Activated T-helper 1 cell treated with anti-CD3 and anti-CD28 coated beads, Interleukin-2, amount 50 U/mL, for 16 hours (primary cell): ENCODE measurements at places on chromosomes 5 and 9.

DNA sequence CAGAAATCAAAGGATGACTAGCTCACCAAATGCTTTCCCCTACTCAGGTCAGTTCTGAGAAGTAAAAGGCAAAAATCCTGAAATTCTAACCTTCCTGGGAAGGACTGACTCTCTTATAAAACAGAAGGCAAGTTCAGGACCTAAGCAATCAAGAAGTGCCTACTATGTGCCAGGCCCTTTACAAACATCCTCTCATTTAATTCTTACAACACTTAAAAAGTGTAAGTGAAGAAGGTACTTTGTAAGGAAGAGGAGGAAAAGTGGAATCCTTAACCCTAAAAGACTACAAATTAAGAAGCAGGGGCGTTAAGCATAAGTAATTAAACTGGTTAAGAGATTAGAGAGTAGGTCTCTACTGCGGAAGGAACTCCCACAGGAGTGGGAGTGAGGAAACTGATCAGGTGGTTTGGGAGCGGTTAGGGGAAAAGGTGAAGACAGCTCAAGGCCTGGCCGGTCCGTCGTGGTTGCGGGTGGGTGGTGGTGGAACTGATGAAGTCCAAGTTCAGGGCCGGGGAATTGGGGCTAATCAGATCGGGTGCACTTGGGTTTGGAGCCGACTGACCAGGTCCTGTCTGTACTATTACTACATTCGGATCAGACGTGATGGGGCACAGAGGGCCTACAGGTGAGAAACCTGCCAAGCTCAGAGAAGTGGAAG lies 839 bp downstream of the MED27 start:
- no peak for DNase-seq

DNA sequence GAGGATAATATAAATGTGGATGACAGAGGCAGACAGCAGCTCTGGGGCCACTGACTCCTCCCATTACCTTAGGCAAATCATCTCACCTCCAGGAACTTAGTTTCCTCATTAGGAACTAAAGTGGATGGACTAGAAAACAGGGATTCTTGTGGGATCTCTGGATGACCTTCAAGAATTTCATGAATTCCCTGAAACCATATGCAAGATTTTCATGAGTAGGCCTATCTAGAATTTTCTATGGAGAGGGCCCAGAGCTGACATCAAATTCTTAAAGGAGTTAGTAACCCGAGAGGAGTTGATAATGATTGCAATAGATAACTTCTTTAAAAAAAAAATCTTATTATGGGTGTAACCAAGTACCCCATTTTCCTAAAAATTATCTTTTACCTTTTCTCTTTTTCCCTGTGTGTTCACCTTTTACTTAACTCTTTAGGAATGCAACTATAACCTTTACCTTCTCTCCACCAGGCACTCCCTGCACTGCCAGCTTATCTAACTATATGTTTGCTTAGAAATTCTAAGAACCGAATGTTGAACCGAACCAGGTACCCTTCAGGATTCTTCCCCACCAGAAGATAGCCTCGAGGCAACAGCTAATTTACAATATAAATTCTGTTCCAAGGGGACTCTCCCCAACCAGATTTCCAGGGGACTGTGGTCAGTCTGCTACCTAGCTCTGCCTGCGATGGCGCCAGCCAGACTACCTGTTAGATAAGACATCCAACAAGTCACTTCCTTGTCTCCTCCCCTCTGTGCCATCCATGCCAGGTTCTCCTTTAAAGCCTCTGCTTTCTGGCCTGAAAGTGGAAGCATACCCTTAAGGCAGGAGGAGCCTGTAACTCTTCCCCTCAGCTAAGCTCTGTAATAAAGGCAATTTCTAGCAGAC lies 86.0 kb downstream of the GCNT4 start:
- no peak for DNase-seq

GRCh38 chr9:2461892-2462291 lies 159.7 kb upstream of the VLDLR start:
- no peak for DNase-seq

GRCh38 chr5:17470064-17470463 lies 28.0 kb upstream of the TAF11L2 start:
- DNase-seq: no peak

GRCh38 chr9:98808411-98808815 lies 943 bp downstream of the GALNT12 start:
- DNase-seq: no peak

- no peak for DNase-seq
Observed at GRCh38 chr9:126108240-126108639, 218.4 kb upstream of the MVB12B start.

DNA sequence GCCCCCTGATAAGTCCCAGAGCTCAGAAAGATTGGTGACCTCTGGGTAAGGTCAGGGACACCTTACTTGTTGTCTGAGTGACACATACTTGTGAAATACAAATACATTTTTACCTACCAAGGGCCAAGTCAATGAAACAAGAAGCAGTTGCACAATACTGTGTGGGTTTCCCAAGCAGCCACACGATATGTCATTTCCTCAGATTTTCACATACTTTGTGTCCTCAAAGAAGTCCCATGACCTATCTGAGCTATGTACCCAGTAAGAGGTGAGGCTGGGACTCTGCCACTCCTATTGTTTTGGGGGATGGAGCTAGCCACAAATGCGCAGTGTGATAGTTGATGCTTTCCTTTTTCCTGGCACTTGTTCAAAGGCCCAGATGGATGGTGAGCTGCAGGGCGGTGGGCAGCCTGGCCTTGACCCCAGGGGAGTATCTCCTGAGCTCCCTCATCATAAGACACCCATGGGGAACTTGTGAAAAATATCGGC lies 4.8 kb upstream of the SLC25A51 start:
- DNase-seq: no peak

DNA sequence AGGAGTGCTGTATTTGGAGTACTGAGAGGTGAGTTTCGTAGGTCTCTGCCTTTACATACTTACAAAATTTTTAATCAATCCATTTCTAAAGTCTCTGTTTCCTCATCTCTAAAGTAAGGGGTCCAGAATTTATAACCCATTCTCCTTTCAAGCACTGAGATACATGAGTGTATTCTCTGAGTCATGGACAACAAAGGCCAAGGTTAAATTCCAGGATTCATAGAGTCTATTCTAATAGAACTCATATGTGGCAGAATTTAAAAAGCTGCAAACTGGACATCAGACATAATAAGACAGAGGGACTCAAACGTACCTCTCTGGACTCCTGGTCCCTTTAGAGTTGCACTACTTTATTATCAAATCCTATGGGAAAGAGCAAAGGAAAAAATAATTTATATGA lies 112.5 kb upstream of the SLIT3 start:
- DNase-seq: no peak

GRCh38 chr5:14810928-14811572 lies 60.5 kb downstream of the ANKH start:
- DNase-seq: no peak

- DNase-seq: no peak
Observed at GRCh38 chr9:23621924-23622323, 204.1 kb downstream of the ELAVL2 start.

DNA sequence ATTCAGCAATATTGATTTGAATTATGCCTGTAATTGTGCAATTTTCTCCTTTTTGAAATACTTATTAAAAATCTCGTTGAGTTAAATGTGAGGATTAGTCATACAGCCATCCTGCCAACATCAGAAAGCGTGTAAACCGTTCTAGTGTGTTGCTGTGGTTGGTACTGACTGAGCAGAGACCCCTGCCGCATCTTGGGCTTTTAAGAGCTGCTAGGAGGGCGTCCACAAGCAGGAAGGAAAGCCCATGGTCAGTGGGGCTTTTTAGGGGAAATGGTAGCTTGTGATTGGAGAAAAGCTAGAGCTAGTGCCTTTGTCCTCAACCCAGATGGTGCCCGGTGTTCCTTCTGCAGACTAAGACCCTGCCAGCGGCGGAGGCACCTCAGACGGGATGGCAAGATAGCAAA lies 1.3 kb downstream of the SDHA start:
- DNase-seq: no peak

GRCh38 chr9:135287627-135288026 lies 192.0 kb upstream of the PPP1R26 start:
- DNase-seq: no peak

DNA sequence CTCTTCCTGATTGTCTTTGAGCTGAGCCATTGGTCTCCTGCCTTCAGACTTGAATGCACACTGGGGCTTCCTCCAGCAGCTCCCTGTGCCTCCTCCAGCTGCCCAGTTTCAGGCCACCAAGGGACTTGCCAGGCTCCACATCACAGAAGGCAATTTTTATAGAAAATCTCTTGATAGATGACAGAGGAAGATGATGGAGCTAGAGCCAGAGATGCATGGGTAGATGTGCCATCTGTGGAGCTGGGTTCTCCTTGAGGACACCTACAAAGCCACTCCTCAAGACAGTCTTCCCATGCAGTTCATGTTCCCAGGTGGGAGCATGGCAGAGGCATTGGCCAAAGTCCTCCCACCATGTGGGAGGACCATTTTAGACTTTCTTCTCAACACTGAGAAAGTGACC lies 239.6 kb upstream of the IRX1 start:
- no peak for DNase-seq

DNA sequence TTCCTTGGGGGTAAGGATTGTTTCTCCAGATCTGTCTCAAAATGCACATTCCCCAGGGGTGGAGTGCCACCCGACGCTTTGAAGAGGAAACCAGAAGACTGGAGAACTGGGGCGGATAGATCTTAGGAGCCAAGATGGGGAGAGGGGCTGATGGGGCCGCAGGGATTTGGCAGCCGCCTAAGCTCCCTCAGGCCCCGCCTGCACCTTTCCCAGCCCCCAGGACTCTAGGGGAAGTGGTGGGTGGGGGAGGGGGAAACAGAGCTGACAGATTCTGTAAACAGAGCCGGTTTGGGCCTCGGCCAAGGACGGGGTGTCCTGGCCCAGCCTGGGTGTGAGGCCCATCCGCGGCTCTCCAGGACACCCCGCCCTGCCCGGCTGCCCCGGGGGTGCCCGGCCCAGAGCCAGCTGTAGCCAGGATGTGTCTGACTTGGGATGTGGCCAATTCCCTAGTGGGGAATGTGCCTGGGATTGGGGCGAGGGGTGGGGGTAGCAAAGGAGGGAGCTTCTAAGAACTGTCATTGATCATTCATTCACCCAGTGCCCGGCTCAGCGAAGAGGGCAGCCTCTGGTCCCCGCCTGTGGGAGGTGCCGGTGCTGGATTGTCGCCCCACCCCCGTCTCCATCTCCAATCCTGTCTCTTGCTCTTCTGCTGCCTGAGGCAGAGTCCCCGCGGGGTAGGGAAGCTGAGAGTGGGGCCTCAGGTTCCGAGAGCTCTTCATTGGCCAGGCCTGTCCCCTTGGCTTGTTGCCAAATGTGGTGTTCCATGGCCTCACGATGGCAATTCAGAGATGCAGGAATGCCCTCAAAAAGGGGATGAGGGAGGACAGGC lies 54.8 kb upstream of the CDKN2AIPNL start:
- peak; percentile 4 for DNase-seq

- DNase-seq: no peak
Observed at GRCh38 chr9:15977438-15977837, 424.6 kb downstream of the CCDC171 start.

GRCh38 chr5:178786859-178787499 lies 56.5 kb upstream of the ZNF354A start:
- no peak for DNase-seq

GRCh38 chr5:136802383-136802782 lies 437.0 kb upstream of the TRPC7 start:
- DNase-seq: no peak

GRCh38 chr5:146070746-146071145 lies 34.6 kb downstream of the PLAC8L1 start:
- DNase-seq: no peak

GRCh38 chr5:76445063-76445462 lies 42.0 kb downstream of the IQGAP2 start:
- no peak for DNase-seq

DNA sequence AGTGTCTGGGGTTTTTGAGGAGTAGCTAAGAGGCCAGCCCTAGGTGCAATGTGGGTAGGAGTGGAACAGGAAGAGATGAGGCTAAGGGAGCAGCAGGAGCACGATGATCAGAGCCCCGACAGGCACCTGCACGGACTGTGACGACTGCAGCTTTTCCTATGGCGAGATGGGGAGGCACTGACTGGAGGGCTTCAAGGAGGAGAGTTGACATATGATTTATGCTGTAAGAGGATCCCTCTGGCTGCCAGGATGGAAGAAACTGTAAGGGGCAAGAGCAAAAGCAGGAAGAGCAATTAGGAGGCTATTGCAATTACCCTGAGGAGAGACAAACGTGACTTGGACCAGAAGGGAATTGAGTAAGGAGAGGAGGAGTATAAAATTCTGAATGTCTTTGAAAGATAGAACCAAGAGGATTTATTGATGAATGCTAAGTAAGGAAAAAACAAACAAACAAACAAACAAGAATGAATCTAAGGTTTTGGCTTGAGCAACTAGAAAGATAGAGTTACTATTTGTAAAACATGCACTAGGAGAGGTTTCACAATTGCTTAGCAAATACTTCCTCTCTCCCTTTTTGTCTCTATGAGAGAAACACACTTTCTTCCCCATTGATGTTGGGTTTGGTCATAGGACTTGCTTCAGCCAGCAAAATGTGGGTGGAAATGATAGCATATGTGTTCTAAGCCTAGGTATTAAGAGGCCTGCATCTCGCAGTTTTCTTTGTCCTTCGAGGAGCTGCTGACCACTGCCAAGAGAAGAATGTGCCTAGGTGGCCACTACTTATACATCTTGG lies 32.9 kb downstream of the TRPC7 start:
- DNase-seq: no peak

DNA sequence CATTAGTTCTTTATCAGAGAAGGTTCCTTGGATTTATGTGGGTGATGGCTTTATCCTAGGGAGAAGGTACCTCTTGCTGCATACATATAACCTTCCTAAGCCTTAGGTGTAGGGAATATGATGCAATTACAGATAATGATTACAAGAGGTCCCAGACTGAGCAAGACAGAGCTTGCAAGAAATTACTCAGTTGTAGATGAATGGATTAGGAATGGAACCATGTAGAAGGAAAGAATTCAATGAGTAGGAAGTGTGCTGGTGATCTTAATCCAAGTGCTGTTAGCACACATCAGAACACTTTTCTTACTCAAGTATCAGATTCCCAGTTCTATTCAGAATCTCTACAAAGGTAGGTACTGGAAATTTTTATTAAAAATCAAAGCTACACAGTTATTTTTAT lies 2.5 kb downstream of the OR13F1 start:
- DNase-seq: no peak

- no peak for DNase-seq
Observed at GRCh38 chr5:136073714-136074529, 45.1 kb downstream of the TGFBI start.

- no peak for DNase-seq
Observed at GRCh38 chr9:98199388-98200033, 7.1 kb upstream of the CORO2A start.

GRCh38 chr5:92559331-92559730 lies 1021.7 kb downstream of the NR2F1-AS1 start:
- no peak for DNase-seq

- DNase-seq: no peak
Observed at GRCh38 chr9:35488566-35489312, 1.2 kb upstream of the RUSC2 start.

DNA sequence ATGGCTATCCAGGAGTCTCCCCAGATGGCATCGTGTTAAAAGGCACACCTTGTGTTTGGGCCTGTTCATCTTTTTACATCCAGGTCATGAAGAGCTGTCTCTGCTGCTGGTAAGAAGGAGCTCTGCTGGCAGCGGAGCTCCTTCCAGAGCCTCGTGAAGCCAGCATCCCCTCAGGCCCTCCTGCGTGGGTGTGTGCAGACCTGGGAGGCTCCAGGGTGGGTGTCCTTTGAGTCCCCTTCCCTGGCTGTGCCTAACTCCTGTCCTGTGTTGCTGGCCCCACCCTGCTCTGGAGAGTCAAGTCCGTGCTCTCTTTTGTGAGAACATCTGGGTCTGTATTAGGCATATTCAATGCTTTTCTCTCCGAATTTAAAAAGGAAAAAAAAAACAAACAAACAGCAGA lies 149.6 kb upstream of the IRX2 start:
- DNase-seq: no peak
